ENCODE measurements at places on chromosomes 2 and 18.

DNA sequence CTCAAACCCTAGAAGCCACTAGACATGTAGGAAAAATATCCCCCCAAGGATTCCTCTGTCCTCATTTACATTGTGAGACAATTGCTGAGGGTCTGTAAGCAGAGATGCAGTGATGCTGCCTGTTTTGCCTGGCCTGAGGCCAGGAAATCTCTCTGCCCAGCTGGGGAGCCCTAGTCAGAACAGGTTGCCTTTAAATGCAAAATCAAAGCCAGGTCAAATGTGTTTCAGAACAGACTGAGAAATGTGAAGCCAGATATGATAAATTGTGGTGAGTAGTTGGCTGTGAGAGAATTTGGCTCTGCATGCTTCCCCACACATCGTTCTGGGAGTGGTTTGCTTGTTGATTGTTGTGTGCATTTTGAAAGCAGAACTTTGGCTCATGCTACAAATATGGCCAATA, 38.4 kb upstream of the NXPH2 start:
- no peak for DNase-seq

- no peak for DNase-seq
These were observed 15.4 kb downstream of the PPM1B start for GRCh38 chr2:44184106-44184505.

DNA sequence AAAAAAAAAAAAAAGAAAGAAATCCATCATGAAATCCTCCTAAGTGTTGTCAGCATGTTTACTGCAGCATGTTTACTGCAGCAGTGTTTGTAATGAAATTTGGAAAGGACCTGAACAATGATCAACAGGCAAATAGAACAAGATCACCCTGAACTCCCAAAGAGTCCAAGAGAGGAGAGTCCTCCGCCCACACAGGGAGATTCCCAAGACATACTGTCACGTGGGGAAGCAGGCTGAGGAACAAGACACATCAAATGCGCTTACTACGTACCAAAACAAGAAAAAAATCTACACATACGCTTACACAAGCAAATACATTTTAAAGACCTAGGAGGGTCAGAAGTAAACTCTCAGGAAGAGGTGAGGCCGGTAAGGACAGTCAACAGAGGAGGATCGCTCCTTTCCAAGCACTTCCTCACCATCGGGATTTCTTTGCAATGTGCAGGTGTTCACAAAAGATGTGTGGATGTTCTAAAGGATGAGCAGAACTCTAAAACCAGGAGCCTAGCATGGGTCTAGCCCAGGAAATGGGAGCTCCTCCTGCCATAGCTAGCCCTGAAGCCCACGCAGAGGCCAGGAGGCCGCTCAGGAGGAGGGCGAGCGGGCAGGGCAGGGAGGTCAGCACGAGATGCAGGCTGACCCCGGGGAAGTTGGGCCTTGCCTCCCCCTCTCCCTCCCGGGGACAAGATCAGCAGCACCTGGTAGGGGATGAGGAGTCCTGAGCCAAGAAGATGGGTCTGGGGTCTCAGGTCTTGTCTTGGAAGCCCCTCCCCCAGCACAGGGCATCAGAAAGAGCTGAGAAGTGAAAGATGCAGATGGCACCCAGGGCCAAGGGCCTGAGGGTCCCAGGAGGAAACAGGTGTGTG, 66.4 kb downstream of the ZNF516 start:
- no peak for DNase-seq

- no peak for DNase-seq
These were observed 766.4 kb upstream of the ID2 start for GRCh38 chr2:7915302-7916091.

GRCh38 chr18:62776024-62776570, 60.8 kb downstream of the PHLPP1 start:
- no peak for DNase-seq

DNA sequence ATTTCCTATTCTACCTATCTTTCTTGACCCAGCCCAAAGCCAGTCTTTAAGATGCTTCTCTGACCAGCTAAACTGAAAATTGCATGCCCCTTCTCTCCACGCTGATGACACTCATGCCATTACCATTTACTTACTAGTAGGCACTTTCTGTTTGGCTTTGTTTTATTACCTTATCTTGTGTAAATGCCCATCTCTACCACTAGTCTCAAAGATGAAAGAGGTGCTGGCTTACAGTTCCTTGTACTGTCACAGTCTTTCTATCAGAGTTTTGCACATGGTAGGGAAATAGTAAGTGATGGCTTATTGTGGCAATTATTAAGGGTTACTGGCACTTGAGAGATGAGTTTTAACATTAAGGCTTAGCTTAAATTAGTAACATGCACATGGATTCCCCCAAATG, 352.1 kb downstream of the RBM43 start:
- no peak for DNase-seq

DNA sequence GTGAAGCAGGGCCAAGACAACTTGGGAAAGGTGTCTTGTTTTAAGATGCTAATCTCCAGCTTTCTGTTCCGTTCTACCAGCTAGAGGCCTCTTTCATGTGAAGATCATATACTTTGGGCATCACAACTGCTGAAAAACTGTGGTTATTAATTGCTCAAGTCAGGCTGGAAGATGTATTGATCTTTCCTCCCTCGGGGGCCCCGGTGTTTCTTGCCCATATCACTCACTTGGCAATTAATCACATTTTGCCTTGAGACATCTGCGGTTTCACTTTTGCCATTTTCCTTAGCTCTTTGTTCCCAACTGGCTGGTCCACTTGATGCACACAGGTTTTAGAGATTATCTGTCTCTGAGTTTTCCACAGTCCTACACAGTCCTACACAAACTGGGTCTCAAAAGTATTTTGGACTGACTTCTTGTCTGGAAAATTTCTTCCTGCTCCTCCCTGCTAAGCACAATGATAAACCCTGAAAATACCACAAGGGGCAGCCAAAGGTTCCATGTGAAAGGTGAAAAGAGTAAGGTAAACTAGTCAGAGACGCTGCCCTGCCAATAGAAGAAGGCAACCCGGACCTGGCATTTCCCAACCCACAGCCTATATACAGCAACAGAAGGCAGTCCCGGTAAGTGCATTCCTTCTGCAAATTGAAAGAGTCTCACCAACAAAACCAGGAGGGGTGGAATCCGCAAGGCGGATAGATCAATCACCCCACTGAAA, 181.0 kb downstream of the AFF3 start:
- DNase-seq: no peak

GRCh38 chr2:675460-675859, 1.7 kb downstream of the TMEM18 start:
- DNase-seq: no peak

GRCh38 chr2:167651406-167652151, 595.8 kb downstream of the STK39 start:
- DNase-seq: no peak

GRCh38 chr18:9827211-9827792, 58.5 kb upstream of the TXNDC2 start:
- DNase-seq: no peak

GRCh38 chr2:231394211-231395141, 1.0 kb upstream of the B3GNT7 start:
- DNase-seq: no peak

DNA sequence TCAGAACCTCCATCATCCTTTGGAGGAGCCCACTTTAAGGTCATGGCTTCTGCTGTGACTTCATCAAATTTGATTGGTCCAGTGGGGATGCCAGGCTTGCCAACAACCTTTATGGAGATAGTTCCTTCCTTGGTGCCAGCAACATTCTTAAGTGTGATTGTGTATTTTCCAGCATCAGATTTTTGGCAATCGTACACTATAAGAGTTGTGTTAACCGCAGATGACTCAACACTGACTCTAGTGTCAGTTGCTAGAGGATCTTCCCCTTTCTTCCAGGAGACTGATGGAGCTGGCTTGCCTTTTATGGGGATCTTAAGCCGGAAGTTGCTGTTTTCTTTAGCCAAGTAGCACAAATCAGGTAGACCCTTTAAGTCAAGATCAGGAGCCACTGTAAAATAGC, 98.7 kb downstream of the PLEKHA3 start:
- no peak for DNase-seq

DNA sequence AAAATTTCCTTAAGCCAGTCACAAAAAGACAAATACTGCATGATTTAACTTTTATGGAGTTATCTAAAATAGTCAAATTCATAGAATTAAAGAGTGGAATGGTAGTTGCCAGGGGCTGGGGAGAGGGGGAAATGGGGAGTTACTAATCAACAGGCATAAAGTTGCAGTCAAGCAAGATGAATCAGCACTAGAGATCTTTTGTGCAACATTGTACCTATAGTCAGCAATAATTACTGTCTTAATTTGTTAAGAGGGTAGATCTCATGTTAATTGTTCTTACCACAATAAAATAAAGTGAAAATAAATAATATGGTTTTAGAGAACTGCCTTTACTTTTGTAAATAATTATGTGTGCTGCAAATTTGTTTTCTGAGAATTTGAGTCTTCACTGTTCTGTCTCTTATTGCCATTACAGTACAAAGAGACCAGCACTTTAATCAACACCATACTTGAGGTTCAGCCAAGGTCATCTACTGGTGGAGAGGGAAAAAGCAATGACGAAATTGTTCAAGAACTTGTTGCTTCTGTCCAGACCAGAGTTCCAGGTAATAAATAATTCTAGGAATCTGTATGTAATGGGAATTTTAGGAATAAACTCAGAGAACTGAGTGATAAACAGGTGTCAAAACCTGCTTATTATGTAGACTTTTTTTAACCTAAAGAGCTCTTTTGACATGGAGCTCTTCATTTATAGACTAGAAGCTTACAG, 75.5 kb downstream of the TRABD2A start:
- DNase-seq: no peak

- no peak for DNase-seq
These were observed 164.1 kb downstream of the GREB1L start for GRCh38 chr18:21406116-21406515.

DNA sequence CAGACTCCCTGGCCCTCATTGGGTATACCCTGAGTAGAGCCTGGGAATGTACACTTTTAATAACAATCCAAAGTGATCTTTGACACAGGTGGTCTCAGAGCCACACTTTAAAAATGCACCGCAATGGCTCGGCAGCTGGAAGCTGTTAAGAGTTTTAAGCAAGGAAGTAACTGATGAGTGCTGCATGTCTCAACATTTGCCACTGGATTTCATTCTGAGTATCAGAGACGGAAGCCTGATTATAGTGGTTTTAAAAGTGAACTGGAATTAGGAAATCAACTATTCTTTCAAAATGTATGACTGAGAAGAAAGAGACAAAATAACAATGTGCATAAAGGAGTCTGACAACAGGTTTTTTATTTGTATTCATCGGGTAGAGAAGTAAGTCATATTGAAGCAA, 7.5 kb downstream of the MBOAT2 start:
- no peak for DNase-seq

- DNase-seq: no peak
These were observed 980.1 kb upstream of the POU3F3 start for GRCh38 chr2:103873716-103874351.

- DNase-seq: no peak
These were observed 156.1 kb downstream of the LDLRAD4 start for GRCh38 chr18:13374468-13375301.

DNA sequence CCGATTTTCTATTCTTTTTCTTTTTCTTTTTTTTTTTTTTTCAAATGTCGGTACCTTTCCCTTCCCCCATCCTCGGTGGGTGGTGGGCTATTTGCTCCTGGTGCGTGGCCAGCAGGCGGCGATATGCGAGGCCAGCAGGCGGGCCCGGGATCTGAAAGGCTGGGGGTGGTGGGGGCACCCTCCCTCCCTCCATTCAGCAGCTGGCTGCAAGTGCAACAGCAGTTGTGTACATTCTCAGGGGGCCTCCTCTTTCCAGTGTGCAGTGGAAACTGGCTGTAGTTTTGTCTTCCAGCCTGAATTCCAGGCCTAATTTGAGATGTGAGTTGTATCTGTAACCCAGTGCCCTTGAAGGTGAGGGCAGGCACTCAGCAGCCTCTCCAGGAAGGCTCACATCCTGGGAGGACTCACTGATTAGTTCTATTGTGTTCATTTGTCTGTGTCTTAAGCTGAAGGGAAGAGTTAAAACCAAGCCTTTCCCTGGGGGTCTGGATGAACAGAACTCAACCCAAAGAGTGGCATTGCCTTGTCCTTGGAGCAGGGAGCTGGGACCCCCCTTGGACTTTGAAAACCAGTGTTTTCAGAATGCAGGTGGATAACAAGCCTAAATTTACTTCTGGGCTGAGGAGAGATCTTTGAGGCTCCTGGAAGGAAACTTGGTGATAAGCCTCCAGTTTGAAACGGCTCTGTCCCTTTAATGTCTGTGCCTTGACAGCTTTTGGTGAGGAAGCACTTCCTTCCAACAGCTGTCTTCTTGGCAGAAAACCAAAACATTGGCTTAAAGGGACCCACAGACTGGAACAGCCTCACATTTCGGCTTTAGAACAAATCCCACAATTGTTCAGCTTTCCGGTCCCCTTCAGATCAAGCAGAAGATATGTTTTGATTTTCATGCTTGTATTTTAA, 3.3 kb downstream of the MYCN start:
- DNase-seq: no peak

GRCh38 chr18:67650686-67651385, 134.3 kb upstream of the DSEL start:
- DNase-seq: no peak

- DNase-seq: no peak
These were observed 433.7 kb downstream of the FIGN start for GRCh38 chr2:163302141-163302540.

DNA sequence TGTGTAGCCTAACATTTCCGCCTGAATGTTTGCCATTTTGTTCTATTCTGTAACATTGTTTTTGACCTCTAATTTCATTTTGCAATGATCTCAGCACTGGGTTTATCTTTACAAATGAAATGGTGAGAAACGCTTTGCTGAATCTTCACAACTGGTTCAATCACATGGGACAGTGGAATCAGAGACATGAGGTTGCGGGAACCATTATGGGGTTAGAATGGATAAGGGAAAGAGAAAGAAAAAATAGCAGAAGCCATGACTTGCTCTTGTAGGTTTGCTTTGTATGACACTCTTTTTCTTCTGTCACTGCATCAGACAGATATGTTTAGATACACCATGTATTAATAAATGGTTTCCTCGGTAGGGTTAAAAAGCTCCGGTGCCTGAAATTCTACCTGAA, 114.3 kb upstream of the PELI1 start:
- DNase-seq: no peak

GRCh38 chr2:149192427-149192826, 138.0 kb upstream of the LYPD6 start:
- no peak for DNase-seq

GRCh38 chr2:95012881-95013550, 12.5 kb upstream of the MAL start:
- no peak for DNase-seq

DNA sequence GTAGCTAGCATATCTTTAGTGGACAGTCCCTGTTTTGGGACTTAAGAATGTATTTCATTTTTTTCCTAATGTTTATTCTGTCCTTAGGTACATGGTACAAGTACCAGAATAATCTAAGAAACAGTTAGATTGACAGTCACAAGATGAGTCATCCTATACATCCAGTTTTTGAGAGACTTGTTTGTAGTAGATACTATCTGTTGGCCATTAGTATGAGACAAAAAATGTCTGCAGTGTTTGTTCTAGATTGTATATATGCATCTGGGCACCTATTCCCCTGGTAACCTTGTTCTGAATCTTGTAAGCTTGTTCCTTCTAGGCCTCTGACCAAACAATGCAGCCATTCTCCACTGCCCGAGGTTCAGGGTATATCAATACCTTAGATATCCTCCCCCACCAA, 1343.5 kb downstream of the SUCLG1 start:
- DNase-seq: no peak

Measured in activated CD4-positive, alpha-beta T cell treated with anti-CD3 and anti-CD28 coated beads for 4 hours (primary cell).